EL (cell line): ENCODE measurements at places on chromosomes 11 and 22.
A peak's percentile ranks its signal among the peaks of the same experiment; 100 is the strongest.

- no peak for DNase-seq
Measured at GRCh38 chr11:63909591-63910506, 7.1 kb downstream of the RCOR2 start.

DNA sequence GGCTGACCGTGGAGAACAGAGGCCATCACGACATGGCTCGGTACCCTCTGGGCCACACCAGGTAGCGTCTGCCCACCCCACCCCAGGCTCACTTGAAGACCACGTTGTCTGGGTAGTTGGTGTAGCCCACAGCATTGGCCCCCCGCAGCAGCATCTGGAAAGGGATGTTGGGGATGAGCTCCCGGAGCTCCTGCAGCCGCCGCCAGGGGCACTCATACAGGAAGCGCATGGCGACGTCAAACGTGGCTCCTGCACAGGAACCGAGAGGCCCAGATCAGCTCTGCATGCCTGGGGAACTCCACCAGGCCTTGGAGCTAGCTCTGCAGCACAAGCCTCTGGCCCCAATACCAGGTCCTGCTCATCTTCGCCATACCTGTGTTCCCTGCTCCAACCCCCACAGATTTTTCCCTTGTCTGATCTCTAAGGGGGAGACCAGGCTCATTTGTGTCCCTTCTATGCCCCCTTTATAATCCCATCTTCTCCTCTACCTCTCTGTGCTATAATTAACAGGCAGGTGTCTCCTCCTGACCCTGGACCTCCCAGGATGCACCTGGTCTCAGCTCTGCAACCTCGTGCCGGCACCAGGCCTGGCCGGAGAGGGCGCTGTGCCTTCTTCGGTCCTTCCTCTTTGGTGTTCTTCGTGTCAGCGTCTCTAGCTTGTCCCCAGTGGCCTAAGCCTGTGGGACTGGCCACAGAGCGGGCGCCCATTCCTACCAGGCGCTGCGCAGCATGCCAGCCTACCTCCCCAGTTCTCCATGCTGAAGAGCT, 5.0 kb upstream of the LRFN4 start:
- DNase-seq = no peak

- no peak for DNase-seq
Measured at GRCh38 chr11:115244296-115244695, 259.9 kb downstream of the CADM1 start.

DNA sequence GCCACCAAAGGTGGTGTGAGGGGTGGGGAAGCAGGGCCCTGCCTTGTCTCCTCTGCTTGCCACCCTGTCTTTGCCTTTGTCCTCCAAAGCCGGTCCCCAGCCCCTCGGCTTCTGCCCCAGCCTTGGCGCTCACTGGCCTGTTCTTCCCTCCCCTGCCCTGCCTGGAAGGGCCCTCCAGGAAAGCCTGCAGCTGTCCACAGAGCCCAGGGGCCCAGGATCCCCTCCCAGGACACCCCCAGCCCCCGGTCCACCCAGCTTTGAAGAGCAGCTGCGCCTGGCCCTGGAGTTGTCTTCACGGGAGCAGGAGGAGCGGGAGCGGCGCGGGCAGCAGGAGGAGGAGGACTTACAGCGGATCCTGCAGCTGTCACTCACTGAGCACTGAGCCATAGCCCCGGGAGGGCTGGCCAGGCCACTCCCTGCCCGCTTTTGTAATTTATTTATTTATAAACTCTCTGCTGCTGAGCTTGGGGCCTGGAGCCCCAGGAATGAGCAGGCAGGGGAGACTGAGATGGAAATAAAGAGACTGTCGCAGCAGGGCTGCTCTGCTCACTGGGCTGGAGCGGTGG, 1.3 kb upstream of the SSH3 start:
- no peak for DNase-seq

DNA sequence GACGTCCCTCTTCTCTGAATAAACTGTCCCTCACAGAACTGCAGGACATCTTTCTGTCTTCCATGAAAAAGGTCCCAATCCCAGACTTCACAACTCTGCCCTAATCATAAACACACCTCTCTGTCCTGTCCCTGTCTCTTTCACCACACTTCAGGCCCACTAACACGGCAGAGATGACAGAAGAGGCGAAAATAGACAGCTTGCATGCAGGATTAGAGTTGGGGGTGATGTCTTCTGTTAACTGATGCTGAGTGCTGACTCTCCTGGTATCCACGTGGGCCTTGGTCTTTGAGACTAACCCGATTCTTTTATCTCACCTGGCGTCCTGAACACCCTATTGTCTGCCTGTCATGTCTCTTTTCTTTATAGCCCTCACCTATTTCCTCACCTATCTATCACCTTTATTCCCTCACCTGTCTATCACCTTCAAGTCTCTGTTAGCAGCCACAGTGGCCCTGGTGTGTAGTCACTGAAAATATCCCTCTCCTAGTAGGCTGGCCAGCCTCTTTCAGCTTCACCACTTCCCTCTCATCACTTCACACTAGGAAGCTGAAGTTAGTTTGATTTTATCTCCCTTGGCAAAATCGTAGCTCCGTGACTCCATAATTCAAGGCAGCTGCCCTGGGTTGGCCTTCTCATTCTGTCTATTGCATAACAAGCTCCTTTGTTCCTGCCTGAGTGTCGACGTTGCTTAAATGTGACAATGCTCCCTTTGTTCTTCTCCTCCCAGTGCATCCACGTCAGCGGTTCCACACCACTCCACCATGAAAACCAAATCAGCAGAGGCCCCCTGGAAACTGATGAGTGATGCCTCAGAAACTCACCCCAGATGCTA, 30.6 kb upstream of the DRD2 start:
- DNase-seq = peak; percentile 18

DNA sequence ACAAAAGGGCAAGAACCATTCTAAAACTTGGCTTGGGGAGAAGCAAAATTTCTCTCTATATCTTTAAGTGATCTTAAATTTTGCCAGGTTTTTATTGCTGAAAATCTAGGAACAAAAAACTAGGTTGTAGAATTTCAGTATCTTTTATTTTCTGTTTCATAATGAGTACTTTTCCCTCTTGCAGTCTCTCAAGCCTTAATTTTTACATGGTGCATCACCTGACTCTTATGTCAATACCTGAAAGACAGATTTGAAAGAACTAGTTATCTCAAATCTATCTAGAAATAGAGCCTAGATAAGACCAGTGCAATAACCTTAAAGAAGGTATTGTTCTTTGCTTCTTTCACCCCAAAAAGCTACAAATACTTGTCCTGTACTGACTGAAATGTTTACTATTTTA, 122.1 kb downstream of the TRIM44 start:
- DNase-seq = no peak

DNA sequence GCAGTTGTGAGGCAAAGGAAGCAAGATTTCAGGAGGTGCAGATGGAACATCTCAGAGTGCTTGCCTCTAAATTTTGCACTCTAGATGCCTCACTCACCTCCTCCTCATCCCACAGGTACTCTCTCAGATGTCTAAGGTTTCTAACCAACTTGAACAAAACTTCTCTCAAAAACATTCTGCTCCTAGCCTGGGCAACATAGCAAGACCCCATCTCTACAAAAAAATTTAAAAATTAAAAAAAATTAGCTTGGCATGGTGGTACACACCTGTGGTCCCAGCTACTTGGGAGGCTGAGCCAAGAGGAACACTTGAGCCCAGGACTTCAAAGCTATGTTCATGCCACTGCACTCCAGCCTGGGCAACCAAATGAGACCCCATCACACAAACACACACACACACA, 4.2 kb downstream of the ZNF280A start:
- DNase-seq = no peak
